ENCODE measurements at places on chromosomes 4 and X.

- no peak for DNase-seq
These were observed 168.5 kb downstream of the FAT4 start for GRCh38 chr4:125483278-125483677.

- DNase-seq: no peak
These were observed 234.2 kb upstream of the ANKRD50 start for GRCh38 chr4:124946696-124947095.

DNA sequence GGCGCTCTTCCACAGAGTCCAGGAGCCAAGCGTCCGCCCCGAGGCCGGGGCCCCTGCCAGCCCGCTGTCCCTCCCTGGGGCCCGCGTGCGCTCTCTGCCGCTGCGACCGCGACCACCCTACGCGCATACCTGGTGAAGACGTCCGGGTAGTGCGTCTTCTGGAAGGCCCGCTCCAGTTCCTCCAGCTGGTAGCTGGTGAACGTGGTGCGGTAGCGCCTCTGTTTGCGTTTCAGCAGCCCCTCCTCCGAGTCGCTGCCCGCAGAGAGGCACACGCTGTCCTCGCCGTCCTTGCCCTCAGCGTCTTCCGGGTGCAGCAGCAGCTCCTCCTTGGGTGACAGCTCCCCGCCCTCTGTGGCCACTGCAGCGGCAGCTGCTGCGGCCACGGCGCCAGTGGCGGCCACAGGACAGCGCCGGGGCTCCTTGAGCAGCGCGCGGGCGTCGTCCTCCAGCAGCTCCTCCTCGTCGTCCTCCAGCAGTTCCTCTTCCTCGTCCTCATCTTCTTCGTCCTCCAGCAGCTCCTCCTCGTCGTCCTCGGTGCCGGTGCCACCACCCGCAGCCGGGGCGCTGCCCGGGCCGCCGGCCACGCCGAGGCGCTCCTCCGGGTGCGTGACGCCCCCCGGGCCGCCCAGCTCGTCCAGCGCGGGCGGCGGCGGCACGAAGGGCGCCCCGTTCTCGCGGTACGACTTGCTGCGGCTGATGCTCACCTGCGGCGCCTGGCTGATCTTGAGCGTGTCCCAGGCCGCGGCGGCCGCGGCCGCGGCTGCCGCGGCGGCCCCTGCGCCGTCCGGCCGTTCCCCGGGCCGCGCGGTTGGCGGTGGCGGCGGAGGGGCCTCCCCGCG lies 2.8 kb downstream of the ARX start:
- DNase-seq: no peak

DNA sequence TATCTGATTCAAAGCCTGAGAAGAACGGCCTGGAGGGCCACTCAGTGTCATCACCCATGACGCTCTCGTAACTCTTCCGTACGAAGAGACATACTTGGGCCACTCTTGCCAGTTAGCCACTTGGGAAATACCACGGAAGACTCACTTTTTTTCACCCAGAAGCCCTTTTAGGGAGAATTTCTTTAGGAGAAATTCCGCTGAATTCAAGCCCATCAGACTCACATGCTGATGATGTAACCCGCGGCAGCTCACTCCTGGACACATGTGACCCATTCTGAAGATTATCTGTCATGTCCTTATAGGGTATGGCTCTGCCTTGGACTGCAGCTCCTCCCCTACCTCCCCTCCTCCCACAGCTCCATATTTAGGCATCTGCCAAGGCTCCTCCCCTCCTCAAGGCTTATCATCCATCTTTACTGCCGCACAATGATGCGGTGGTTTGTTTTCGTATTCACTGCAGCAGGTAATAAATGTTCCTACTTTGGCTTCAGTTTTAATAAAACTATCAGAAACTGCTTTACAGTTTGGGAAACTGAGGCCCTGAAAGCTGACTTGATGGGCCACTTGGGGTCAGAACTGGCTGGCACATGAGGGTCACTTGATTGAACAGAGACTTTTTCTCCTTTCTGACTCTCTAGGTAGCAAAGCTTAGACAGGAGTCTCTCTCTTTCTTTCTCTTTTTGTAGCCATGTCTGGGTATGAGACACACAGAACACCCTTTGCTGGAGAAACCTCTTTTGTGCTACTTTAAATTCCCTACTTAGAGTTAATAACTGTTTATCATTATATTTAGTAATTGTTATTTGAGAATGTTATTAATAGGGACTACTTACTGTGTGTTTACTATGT lies 42.1 kb downstream of the RHOH start:
- DNase-seq: no peak

DNA sequence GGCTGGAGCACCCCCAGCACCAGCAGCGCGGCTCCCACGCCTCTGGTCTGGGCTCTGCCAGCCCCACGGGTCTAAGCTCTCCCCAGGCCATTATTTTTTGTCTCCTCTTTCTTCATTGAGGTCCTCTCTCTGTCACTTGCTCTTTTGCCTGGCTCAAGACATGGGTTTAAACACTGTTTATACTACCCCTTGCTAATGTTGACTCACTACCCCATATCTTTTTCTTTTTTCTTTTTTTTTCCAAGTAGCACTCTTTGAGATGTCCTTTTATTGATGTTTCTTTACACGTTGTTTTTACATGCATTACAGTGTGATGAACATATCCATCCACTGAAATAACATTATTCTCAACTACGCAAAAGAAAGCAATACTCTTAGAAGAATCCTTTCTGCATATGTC lies 1.7 kb upstream of the ERVMER34-1 start:
- DNase-seq: no peak

DNA sequence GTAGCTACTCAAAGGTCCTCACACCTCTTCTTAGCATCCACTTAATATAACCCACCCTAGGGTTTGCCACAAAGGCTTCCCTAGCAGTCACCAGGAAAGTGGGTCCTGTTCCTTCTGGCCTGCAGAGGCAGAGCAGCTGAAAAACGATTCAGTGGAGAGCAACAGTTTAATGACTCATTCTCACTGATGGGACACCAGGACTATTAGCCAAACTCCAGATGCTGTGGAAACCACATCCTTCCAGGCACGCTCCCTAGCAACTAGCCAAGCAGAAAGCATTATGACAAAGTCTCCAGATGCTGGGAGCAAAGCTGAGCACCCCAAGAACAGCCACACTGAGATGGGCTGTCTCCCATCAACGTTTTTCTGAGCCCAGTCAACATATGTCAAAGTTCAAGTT lies 30.3 kb upstream of the UTP14A start:
- DNase-seq: peak; percentile 34

DNA sequence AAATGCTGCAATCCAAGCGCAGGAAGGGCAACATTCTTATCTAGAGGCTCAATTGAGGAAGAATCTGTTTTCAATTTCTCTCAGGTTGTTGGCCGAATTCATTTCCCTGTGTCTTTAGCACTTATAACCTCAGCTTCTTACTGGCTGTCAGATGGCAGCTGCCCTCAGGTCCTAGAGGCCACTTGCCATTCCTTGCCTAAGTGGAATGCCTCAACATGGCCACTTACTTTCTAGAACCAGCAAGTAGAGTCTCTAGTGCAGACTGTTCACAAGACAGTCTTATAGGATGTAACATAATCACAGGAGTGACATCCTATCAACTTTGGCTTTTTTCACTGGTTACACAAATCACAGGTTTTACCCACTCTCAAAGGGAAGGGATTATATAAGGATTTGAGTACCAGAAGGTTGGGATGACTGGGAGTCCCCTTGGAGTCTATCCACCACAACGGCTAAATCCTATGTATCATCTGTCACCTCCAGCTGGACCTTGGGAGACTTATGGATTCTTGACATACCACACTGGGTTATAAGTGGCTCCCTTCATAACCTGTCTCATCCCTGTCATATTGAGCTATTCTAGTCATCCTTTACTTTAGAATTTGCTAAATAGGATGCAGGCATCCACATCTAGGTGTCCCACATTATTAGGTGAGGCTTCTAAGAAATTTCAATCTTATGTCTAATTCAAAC lies 297.9 kb upstream of the CTSO start:
- no peak for DNase-seq

- DNase-seq: no peak
These were observed 147.4 kb downstream of the LDB2 start for GRCh38 chr4:16750882-16751642.

DNA sequence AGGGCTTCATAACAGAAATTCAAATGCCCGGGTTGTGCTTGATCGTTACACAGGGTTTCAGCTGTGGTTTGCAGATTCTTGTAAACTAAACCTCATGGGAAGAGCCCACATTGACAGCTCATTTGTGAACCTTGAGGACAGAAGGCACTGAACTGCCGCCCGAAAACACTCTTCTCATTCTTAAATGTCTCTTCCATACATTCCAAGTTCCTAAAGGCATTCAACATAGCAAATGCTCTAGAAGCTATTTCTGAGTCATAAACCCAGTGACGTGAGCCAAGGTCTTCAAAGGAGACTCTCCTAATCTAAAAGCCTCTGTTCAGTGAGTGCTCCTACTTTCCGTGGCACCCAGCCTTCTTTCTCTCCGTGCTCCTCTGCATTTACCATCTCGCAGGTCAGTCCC lies 737.8 kb upstream of the FRG1 start:
- DNase-seq: no peak

DNA sequence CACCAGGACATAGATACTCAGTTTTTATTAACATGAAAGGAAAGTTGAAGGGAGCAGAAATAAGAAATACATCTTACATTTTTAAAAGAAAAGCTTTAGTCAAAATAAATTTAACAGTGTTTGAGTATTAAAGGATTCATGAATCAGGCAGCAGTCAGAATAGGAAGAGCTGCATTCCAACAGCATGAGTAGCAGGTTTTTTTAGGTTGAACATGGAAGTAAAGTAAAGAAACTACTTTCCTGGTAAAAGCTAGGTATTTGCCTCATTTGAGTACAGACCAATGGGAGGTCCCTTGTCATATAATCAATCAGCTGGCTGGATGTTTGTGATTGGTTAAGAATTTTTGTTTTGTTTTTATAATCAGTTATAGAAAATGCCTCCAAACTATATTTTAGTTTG lies 645.9 kb upstream of the INTU start:
- DNase-seq: no peak

GRCh38 chrX:133610056-133610455 lies 194.8 kb upstream of the GPC4 start:
- DNase-seq: no peak

DNA sequence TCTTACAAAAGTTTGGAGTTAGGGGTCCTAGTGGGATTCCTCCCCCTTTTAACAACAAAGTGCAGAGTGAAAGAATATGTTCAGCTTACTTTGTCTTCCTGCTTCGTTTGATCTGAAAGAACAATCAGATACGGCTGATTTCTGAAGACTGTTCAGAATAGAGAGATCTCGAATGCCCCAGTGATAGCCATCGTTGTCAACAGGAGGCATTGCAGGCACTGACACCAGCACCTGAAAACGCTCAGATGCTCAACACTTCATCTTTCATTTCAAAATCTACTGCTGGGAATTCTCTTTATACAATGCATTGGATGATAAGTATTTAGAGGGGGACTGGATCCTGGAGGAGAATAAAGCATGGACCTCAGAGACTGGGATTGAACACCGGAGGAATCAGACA lies 186.3 kb upstream of the TENM3 start:
- DNase-seq: no peak

- DNase-seq: peak; percentile 88
These were observed 3.1 kb upstream of the MTMR1 start for GRCh38 chrX:150690126-150690525.

DNA sequence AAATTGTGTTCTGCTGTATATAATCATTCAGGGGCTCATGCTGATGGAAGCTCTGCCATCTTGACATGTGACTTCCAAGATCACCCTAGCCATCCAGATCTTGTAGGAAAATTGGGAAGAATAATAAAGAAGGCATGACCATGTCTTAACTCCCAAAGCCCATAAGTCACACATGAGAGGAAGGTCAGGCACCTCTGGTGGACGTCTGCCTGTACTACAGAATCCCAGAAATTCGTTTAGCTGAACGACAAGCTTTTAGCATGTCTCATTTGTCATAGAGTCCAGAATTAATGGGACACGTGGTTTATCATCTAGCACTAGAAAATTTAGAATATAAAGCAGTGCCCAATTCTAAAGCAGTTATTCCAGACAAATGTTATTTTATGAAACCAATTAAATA lies 212.7 kb downstream of the CENPC start:
- no peak for DNase-seq

- DNase-seq: no peak
These were observed 279.2 kb upstream of the BOD1L1 start for GRCh38 chr4:13906727-13907126.

DNA sequence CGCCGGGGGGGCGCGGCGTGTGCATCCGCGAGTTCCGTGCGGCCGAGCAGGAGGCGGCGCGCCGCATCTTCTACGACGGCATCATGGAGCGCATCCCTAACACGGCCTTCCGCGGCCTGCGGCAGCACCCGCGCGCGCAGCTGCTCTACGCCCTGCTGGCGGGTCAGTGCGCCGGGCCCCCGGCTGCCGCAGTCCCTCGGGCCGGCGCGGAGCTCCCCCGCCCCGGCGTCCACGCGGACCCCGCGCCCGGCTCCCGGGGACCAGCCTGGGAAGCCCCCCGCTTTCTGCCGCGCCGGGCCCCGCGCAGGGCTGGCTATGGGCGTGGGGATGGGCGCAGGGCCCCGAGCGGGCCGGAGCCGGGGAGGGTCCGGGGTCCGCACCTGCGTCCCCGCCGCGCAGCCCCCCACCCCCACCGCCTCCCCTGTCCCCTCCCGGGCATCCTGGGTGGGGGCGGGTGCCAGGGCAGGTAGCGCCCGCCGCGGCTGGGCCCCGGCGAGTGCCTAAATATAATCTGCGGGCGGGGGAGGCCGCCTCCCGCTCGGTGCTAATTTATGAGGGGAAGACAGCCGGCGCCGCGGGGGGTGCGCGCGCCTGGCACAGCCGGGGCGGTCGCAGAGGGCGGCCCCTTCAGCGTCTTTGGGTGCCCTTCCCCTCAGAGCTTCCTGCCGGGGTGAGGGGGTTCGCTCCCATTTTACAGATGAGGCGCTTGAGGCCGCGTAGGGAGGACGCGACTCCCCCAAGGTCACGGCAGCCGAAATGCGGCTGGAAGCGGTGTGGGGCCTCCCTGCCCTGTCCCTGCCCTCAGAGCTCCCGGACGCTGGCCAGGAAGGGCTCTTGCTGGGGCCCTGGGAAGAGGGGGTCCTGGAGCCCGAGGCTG lies 837 bp downstream of the NAT8L start:
- no peak for DNase-seq

- DNase-seq: no peak
These were observed 843.4 kb downstream of the FSTL5 start for GRCh38 chr4:161320377-161320776.

GRCh38 chrX:52811065-52811625 lies at the start of gene XAGE5:
XAGE5 (plus strand) TSS chrX:52811287; CDS start chrX:52812567, 1,280 bp downstream.
- DNase-seq: no peak

GRCh38 chr4:167380964-167381363 lies 146.7 kb upstream of the SPOCK3 start:
- DNase-seq: no peak

GRCh38 chr4:3867403-3868100 lies 101.4 kb downstream of the ADRA2C start:
- no peak for DNase-seq

DNA sequence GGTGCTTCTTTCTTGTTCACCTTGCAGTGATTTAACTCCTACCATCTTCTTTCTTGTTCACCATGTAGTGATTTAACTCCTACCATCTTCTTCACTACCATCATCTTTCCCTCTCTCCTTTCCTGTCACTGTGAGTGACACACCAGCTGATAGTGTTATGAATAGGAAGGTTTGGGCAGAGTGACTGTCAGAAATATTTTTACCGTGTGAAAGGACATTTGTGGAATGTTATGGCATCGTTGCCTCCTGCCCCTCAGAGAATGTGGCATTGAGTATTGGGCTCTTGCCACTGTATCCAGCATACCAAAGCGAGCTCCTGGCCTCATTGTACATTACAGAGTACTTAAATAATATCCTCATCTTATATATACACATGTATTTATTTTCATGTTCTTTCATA lies 90.8 kb upstream of the AMOT start:
- no peak for DNase-seq

- no peak for DNase-seq
These were observed 44.8 kb downstream of the ATXN3L start for GRCh38 chrX:13275031-13275430.

- DNase-seq: no peak
These were observed 29.1 kb downstream of the SPARCL1 start for GRCh38 chr4:87500092-87500462.
